Endodermal cell (in vitro differentiated cells): ENCODE measurements at places on chromosomes 2 and 18. TPM values are rescaled to one million over a fixed set of nuclear protein-coding genes. Genes with fewer than 3 reads are reported as not detected.

Gene FEV
- not detected in 3 replicates for total RNA-seq

DNA sequence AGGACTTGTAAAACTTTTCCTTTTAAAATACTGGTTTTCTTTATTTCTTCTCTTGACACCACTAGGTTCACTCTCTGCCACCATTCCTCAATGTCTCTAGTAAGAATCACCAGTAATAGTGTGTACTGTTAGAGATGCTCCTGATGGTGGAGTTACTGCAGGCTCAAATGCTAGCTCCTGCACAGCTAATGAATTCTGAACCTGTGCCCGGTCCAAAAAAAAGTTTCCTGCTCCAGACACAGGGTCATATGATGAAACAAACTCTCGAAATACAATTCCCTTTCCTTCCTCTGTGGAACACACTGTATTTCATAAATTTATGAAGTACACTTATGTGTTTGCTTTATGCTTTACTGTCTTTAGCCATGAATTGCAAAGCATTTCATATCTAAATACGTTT lies 19.2 kb downstream of the PMS1 start:
- no peak for DNase-seq

GRCh38 chr2:187922846-187923245 lies 368.6 kb upstream of the TFPI start:
- DNase-seq = no peak

Gene METAP1D
- total RNA-seq = 1.2 to 6.0 TPM (median 5.6 TPM) in 3 replicates

GRCh38 chr2:187702157-187702556 lies 147.9 kb upstream of the TFPI start:
- DNase-seq = no peak
